ENCODE measurements at places on chromosomes 13 and 19.

DNA sequence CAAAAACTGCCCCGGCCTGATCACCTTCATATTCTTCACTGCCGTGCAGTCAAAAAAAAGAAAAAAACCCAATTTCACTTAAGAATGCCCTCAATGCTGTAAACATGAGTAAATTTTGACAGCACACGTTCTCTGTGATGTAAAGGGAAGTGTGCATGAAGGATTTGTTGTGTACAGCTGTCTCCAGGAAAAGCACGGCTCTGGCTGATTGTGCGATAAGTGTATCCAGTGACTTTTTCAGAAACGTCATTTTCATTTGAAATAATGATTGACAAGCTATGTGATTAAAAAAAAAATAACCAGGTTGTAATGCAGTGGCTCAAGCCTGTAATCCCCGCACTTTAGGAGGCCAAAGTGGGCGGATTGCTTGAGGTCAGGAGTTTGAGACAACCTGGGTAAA lies 39.6 kb downstream of the ANKRD10 start:
- no peak for DNase-seq

DNA sequence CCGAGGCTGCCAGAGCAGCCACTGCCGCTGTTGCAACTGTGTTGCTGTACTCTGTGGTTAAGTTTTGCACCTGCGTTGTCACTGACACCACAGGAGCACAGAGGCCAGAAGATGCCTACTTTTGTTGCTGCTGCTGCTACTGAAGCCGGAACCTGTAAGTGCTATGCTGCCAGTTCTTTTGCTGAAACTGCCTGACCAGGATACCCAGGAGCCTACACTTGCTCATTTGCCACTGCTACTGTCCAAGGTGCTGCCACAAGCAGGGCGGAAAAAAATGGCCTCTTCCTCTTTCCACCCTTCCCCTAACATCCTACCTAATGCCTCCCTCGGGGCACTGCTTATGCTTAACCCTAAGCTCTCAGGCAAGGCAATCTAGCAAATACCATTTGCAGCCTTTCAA lies 29.0 kb upstream of the NBEA start:
- DNase-seq: no peak

DNA sequence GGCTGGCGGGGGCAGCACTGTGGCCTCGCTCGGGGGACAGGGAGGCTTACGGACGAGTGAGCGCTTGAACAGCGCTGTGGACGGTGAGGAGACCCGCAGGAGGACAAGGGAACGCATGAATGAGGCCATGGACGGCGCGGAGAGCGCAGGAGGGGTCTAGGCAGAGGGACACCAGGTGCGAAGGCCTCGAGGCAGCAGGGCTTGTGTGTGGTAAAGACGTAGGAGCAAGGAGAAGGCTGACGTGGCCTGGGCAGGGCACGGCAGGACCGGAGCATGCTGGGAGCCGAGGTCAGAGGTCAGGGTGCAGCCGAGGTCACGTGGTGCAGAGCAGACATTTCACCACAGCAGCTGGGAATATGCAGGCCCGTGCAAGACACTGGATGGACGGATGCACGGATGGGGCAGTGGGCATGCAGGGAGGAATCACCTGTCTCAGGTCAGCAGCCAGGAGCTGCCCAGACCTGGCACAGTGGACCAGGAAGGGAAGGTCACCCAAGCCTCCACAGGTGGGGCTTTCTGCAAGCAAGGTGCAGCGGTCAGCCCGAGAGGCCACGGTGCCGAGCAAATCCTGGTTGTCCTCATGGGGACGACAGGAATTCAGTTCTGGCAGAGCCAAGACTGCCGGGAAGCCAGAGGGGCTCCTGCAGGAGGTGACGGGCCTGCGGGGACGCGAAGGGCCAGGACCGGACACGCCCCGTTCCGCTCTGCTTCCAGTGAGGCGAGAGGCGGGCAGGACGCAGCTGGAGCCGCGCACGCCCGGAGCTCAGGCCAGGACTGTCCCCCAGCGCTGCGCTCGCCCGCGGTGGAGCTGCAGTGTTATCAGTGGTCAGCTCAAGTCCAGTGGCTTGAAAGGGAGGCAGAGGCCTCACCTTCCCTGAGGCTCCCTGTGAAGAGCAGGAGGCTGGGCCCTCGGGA lies 72.2 kb downstream of the RASA3 start:
- no peak for DNase-seq

DNA sequence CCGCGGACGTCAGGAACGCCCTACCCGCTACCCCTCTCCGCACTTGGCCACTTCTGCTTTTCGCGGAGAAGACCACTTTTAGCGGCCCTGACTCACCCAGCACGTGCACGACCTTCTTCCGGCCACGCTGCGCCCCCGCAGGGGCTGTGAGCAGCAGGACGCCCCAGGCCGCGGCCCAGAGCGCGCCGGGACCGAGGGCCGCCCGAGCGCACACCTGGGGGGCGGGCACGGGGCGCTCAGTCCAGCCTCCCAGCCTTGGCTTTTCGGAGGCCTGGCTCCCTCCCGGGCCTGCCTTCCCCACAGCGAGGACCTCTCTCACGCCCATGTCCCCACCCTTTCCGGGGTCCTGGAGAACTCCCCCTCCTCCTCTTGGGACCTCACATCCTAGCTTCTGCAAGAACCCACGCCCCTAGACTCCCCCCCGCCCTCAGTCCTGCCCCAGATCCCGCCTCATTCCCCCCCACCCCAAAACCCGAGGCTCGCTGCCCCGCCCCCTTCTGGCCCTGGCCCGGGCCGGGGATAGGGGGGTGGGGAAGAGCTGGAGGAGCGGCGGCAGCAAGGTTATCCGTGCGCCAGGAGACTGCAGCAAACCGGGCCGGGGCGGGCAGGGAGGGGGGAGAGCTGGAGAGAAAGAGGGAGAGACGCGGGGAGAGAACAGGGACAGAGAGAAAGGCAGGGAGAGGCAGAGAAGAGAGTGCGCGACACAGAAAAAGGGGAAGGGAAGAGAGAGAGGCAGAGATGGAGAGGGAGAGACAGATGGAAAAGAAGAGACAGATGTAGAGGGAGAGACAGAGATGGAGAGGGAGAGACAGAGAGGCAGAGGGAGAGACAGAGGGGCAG lies 11.5 kb downstream of the TM6SF2 start:
- no peak for DNase-seq

- DNase-seq: no peak
These were observed 2.4 kb downstream of the SHANK1 start for GRCh38 chr19:50717026-50717723.

- no peak for DNase-seq
These were observed 75.8 kb upstream of the MAB21L1 start for GRCh38 chr13:35552172-35552844.

DNA sequence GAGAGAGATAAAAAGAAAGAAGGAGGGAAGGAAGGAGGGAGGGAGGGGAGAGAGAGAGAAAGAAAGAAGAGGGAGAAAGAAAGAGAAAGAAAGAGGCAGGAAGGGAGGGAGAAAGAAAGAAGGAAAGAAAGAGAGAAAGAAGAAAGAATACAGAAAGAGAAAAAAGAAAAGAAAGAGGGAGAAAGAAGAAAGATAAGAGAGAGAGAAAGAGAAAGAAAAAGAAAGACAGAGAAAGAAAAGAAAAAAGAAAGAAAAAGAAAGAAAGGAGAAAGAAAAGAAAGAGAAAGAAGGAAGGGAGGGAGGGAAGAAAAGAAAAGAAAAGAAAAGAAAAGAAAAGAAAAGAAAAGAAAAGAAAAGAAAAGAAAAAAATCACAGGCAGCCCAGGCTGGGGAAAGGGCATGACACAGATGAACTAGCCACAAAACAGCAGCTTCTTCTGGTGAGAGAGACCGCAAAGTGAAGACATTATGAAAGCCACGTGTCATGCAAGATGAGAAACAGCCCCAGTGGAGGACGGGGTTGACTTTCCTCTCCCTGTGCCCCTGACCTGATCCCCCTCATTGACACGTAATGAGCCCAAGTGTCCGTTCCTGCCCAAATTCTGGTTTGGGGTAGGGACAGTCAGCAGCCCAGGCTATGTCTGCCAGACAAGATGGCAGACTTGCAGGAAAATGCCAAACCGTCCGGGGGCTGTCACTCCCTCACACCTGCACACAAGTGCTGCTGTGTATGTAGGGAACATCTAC lies 102.1 kb downstream of the INSR start:
- DNase-seq: no peak

Data from globus pallidus (tissue), 1 donor.